CD4-positive, alpha-beta memory T cell (primary cell): ENCODE measurements at places on chromosomes 6 and 20. TPM values are rescaled to one million over a fixed set of nuclear protein-coding genes. Genes with fewer than 3 reads are reported as not detected.

The TCF15 gene
- not detected for total RNA-seq

DNA sequence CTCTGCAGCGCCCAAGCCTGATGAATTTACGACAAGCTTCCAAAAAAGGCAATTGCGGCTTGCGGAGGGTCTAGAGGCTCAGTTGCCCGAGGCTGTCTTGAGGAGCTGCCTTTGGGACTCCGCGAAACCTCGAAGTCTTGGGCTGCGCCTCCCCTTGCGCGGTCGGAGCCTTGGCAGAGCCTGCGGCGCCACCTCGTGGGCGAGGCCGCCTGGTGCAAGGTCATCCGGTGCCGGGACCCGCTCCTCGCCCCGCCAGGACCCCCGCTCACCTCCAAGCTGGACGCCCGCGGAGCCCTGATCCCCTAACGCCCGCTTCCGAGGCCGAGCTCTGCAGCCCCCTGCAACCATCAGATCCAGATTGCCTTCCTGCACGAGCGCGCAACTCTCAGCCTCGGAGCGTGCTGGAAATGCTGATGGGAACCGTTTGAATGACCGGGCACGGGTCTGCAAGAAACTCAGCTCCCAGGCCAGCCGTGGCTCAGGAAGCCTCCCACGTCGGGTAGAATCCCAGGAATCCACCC, 14.9 kb upstream of the FAM210B start:
- H3K27ac ChIP-seq, result no peak overlapping the region
- H3K4me3 ChIP-seq, result no peak overlapping the region
- peak; percentile 3 for DNase-seq

DNA sequence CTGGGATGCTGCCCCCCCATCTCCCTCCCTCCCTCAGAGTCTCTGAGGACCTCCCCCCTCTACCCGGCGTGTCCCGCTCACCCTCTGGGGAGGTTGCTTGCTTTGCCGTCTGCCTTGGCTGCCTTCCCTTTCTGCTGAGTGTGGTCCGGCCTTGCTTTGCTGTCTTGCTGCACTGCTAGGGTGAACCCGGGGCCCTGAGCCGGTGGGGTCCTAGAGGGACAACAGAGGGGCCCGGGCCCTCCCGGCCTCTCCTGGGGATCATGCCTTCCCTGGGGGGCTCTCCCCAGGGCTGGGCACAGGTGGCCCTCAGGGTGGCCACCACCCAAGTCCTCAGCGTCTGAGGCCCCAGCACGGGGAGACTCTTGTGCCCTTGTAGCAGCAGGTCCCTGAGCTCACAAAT, 19.3 kb downstream of the SLCO4A1 start:
- DNase-seq, result no peak
- H3K4me3 ChIP-seq, result no peak overlapping the region
- no peak overlapping the region for H3K27ac ChIP-seq
- no peaks in the 10 kb centered on the region for H3K4me1 ChIP-seq

GRCh38 chr6:5174756-5175549, 85.8 kb downstream of the LYRM4 start:
- DNase-seq, result peak; percentile 37
- peak overlapping the region; percentile 4 for H3K4me3 ChIP-seq
- H3K36me3 ChIP-seq, result no peaks in the 10 kb centered on the region
- peak overlapping the region; percentile 50 for H3K27ac ChIP-seq
- H3K4me1 ChIP-seq, result peaks cover 33% of the 10 kb centered on the region

DNA sequence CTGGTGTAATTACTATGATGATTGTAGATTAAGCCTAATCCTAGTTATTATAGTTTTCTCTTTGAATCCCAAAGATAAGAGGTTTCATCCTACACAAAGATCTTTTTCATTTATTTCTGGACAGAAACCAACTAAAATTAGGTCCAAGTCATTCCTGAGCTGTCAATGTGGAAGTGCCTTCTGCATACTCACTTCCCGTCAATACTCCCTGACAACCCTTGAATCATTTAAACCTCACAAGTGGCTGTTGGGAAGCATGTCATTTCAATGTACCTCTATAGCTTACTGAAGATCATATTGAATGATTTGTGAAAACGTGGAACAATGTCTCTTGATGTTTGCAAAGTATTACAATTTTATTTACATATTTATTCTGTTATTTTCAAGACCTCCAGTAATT, 274.1 kb downstream of the HACE1 start:
- H3K27me3 ChIP-seq, result no peaks in the 10 kb centered on the region
- no peak overlapping the region for H3K4me3 ChIP-seq
- DNase-seq, result no peak
- H3K27ac ChIP-seq, result no peak overlapping the region

The IL20RA gene
- not detected for total RNA-seq
